Mesendoderm (in vitro differentiated cells): ENCODE measurements at places on chromosomes 5 and 9.

DNA sequence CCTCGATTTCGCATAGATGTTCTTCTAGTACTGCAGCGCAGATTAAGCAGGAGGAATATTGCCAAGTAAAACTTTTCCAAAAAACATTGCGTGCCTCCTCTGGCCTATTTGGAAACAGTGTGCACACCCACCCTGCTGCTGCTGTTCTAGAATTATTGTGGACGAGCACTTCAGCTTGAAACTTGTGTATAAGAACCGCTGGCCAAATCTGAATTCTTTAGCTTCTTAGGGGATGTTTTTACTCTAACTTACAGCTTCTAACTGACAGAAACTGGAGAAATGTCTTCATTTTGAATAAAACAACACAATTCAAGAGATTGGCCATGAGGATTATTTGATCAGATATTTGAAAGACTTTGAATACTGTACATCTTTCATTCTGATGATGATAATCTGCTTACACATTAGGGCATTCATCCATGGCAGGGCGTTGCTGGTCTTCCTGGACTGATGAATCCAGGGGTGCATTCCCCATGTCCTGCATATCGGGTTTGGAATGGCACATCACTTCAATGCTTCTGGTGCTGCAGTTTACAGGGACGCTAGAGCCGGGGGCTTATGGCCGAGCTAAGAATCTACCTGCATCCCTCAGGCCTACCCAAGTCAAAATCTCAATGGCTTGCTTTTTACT, 6.5 kb downstream of the ADAMTS16 start:
- no peak for DNase-seq

GRCh38 chr5:111131356-111131755, 39.2 kb downstream of the WDR36 start:
- peak; percentile 42 for DNase-seq

- no peak for DNase-seq
Measured at GRCh38 chr5:4518903-4519672, 621.0 kb upstream of the ADAMTS16 start.

DNA sequence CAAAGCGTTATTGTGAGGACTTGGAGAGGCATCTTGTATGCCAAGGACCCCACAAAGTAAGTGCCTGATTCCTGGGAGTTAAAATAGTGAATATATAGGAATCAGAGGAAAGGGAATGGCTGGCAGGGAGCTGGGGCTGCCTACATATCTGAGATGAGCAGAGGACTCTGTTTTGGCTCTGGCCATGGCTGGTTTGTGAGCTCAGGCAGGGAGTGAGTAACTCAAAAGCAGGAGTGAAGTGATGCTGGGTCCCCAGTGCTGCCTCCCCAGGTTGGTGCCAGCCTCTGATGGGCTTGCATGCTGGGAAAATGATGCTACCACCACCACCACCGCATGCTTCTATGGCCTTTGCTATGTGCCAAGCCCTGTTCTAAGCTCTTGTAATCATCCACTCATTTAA, 246.0 kb upstream of the MVB12B start:
- DNase-seq = no peak

GRCh38 chr5:39623291-39623865, 198.6 kb upstream of the DAB2 start:
- no peak for DNase-seq

- DNase-seq = no peak
Measured at GRCh38 chr5:94481059-94481458, 137.3 kb downstream of the KIAA0825 start.

DNA sequence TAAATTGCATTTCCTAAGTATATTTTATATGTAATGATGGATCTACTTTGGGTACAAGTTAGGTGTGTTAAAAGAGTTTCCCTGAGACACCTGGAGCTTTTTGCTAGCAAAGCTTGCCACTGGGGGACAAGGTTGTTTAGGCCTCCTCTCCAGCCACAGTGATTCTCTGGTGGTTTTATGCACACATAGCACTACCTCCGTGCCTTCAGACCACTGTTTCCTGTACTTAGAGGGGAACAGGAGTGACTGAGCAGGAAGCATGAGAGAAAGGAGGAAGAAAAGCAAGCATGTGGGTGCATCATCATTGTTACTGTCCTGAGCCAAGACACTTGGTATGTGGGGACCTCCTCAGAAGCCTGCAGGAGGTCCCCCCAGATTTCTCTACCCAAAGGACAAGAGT, 272.1 kb downstream of the RASEF start:
- no peak for DNase-seq

DNA sequence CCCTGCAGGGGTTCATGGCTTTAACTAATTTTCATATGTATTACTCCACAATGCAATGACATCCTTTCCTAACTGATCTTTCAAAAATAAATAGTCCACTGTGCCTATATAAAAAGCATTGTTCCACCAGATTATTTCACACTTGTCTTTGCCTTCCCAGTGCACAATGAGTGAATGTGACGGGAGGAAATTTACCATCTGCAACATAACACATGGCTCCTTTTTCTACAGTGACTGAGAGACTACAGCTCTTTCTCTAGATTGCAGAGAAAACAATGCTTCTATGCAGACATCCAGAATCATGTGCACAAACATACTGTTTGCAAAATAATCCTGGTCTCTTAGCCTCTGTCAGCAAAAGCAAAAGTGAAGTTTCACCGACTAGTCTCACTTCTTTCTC, 483.7 kb upstream of the PIK3R1 start:
- no peak for DNase-seq

- DNase-seq = peak; percentile 89
Measured at GRCh38 chr5:52800394-52801213, 12.9 kb downstream of the ITGA1 start.

GRCh38 chr9:99977033-99977792, 70.8 kb downstream of the STX17 start:
- DNase-seq = no peak

- peak; percentile 67 for DNase-seq
Measured at GRCh38 chr5:135426102-135427082, 20.8 kb downstream of the DCANP1 start.

GRCh38 chr5:74589204-74590056, 51.1 kb downstream of the ENC1 start:
- no peak for DNase-seq

- DNase-seq = no peak
Measured at GRCh38 chr5:50856401-50857119, 190.1 kb downstream of the PARP8 start.

DNA sequence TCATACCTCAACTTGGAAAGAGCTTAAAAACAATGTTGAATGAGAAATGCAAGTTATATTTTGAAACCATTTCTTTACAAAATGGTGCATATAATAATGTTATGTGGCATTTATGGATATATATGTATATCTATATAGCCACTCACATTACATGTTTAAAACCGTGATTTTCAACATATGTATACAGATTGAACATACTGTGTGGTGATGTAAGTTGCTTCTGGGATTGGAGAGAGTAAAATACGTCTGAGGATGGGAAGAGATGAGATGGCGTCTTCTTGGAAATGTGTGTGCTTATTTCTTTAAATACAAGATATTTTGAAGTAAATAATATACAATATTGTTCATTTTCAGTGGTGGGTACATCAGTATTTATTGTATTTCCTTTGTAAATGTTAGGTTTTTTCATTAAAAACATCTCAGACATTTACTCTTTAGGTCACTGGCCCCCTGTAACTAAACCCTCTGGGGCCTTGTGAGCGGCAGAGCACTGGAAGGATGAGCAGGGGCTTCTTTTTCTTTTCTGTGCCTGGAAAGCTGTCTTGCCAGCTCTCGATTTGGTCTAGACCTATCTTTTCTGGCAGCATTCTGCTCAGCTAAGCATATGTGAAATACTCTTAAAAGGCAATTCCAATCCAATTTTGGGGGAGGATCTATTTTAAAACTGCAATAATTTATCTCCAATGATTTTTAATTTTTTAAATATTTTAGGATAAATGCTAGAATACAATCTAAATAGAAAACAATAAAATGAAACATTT, 42.8 kb upstream of the HMHB1 start:
- no peak for DNase-seq

DNA sequence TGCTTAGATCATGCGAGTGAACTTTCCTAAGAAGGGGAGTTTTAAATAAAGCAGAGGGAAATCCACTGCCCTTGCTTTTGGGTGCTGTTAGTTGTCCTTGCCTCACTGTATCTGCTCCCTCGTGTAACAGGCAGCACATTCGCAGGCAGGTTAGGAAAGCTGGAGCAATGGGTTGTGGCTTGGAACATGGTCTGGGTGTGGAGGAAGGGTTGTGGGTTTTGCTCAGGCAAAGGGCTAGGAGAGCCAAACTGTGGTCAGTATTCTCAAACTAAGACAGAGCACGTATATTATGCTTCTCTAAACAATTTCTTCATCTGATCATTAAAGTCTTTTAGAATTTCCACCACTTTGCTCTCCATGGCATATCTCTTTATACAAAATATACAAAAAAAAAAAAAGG, 135.7 kb downstream of the FANCC start:
- DNase-seq = no peak

GRCh38 chr9:98062161-98062560, 5.6 kb downstream of the NANS start:
- DNase-seq = no peak
